ENCODE measurements at places on chromosomes 16 and 17.

DNA sequence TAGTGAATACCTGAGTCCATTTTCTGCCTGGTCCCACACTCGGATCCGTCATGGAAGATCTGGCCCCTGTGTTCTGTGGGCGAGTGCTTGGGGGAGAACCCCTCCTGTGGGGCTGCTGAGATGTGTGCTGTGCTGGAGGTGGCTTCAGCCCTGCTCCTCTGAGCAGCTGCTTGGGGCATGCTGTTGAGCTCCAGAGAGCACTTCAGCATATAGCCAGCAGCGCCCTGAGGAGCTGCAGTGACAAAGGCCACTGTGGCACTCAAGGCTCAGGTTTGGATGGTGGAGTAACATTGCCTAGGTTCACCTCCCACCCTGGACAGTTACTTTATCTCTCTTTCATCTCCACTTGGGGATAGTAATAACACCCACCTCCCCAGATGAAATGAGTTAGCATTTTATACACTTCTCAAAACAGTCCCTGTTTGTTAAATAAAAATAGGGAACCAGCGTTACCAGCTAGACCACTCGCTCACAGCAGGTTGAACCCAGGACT is 75.3 kb downstream of the KSR1 start:
- no peak for DNase-seq

GRCh38 chr17:75124041-75124818 is 7.3 kb downstream of the NT5C start:
- DNase-seq, result peak; percentile 49

GRCh38 chr17:19649274-19649541 is 657 bp downstream of the ALDH3A2 start:
- no peak for DNase-seq

DNA sequence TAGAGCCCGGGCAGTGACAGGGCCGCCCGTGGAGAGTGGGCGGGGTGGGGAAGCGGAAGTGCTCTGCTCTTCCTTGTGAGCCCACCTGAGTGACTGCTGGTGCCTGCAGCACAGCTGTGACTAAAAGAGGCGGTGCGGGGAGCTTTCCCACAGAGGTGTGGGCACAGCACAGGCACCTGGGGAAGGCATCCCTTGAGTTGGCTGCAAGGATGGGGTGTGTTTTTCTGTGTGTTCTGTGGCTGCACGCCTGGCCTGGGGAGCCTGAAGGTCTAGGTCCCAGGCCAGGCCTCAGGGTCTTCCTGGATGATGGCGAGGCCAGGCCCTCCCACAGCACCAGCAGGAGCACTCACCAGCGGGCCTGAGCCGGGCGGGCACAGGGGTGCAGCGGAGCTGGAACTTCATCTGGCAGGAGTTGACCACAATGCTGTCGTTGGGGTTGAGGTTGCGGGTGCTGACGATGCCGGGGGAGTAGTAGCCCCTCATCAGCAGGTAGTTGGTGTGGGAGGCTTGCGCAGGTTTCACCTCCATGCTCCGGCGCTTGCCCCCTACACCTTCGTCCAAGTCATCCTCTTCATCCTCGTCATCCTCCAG is 67.1 kb downstream of the IL21R start:
- DNase-seq, result no peak

GRCh38 chr16:57165938-57166337 is 19.9 kb downstream of the PSME3IP1 start:
- DNase-seq, result no peak
